Osteocyte (in vitro differentiated cells): ENCODE measurements at places on chromosomes 3 and 15.
A peak's percentile ranks its signal among the peaks of the same experiment; 100 is the strongest.

DNA sequence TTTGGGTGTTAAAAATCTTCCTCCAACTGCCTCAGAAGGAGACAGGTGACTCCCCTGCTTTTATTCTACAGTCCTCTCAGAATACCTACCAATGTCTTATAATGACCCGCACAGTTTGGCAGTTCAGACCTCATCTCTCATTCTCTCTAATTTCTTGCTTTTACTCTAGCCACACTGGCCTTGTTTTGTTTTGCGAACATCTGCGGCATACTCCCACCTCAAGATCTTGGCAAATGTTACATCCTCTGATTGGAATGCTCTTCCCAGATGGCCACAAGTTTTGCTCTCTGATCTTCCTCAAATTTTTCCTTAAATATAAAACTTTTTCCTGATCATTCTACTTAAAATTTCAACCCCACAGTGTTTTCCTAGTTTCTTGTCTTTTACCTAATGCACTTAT, 94.1 kb downstream of the PLSCR2 start:
- DNase-seq: no peak

DNA sequence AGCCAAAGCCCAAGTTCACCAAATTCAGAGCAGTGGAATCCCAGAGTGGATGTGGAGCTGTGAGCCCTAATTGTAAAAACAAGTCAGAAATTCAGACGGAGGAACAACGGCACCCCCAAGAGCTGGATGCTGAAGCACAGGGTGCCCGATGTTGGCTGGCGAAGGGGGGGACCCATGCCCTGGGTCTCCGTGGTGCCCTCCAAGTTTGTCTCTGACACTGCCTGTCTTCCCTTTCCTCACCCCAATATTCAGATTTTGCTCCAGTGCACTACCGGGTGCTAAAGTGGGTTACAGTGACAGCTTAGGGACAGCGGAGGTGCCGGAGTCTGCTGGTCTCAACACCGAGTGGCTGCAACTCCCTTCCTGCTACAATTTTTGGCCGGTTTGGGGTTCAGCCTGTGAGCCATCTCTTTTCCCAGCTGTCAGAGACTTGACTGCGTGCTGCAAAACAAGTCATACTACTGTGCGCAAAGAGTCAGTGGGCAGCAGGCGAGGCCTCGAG, 6.6 kb downstream of the GRIP2 start:
- no peak for DNase-seq

DNA sequence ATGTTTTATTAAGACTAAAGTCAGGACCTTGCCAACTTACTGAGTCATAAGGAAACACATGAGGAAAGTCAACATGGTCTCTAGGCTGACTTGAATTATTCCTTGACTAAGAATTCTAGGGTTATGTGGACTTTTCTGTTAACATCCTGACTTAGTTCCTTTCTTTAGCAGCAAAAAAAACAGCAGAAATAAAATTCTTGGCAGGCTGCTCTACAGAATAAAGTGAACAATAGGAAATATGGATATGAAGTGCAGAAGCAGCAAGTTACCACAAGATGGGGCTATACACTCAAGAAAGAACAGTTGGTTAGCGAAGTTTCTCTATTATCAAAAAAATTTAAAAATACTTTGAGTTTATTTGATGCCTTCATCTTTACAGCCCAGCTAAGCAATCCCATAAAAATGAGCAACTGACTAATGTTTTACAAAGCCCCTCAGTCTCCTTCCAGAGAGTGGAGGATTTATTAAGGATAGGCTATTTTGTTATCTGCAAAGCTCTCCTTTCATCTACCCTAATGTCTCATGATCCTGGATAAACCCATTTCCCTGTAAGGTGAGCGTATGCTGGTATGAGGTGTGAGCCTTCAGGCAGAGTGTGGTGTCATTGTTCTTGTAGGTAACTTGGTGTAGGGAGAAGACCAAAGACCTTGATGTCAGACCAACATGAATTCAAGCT, 23.1 kb upstream of the MCCC1 start:
- no peak for DNase-seq

DNA sequence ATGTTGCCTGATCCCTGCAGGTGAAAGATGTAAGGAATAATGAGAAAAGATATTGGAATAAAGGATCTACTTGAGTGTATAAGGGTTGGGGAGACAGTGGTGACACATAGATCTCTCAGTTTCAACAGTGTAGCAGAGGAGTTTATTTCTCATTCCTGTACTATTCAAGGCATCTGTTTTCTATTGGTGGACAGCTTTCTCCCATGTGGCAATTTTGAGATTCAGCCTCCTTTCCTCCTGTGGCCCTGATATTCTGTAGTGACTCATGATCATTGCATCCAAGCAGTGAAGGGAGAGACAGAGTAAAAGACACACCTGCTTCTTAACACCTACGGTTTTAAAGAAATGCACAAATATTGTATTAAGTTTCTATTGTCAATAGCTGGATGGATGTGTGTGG, 327.6 kb downstream of the GRM7 start:
- no peak for DNase-seq

- no peak for DNase-seq
Observed at GRCh38 chr3:132519914-132520313, 77.2 kb upstream of the ACKR4 start.

DNA sequence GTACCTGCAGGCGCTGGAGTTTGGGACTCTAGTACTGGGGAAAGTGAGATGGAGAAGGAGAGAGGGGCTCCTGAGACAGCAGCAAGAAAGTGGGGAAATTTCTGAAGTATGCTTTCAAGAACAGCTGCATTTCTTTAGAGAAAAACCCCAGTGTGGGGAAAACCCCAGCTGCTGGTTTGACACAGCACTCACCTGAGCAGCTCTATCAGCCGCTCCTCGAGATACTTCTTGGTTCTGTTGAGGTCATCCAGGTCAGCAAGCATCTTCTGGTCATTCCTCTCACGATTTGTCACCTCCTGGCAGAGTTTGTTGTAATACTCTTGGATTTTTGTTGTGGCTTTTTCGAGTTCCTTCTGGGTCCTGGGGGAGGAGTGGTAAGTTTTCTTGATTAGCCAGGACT, 18.8 kb downstream of the CXCR6 start:
- no peak for DNase-seq

- no peak for DNase-seq
Observed at GRCh38 chr3:160057331-160057730, 68.7 kb downstream of the IL12A start.

- DNase-seq: peak; percentile 93
Observed at GRCh38 chr15:20355256-20355868, 186.2 kb downstream of the GOLGA6L6 start.

- DNase-seq: no peak
Observed at GRCh38 chr15:67836477-67836876, 3.4 kb downstream of the RNU6-1 start.

- DNase-seq: no peak
Observed at GRCh38 chr15:46808834-46809233, 908.5 kb upstream of the SEMA6D start.

DNA sequence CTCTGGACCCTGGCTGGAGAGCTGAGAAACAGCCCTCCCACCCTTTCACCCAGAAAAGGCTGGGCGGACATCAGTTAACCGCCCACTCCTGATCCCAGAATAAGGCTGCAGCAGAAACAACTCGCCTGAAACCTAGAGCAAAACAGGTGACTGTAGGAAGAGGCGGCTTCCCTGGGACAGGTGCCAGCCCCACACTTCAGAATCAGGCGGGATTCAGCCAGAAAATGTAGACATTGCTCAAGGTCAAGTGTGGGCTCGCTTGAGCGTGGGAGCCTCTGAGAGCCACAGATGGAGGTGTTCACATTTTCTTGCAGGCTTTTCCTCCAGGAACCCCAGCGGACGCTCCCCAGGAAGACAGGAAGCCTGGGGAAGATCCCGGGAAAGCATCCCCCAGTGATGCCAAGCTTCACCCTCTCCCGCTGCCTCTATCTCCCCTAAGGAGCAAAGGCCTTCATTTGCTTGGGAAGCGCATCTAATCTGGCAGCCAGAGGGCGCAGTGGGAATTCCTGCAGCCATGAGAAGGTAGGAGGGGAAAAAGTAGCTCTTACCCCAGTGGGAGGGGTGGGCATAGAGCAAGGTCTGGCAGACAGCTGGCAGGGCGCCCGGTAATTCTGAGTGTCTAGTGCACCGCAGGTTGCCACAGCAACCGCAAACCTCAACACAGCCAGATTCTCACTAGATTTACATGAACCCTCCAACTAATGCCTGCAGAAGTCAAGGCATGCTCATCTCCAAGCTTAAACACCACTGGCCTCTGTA, 77.7 kb downstream of the OCA2 start:
- peak; percentile 92 for DNase-seq

DNA sequence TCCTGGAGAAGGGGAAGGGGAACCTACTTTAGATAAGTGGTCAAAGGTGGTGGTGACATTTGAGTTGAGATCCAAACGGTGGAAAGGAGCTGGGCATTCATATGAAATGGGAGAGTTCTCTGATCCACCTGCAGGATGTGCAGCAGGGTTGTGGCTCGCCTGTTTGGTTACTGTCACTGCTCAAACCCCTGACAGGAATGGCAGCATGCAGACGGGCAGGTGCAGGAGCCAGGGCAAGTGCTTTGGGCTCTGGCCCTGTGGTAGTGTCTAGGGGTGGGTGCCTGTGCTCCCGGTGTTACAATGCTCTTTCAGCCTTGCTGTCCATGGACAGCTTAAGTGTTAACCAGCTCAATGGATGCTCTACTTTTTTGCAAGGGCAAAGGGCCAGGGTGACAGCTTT, 18.5 kb downstream of the PAQR9 start:
- DNase-seq: no peak

GRCh38 chr3:114879059-114880031, 267.7 kb downstream of the ZBTB20 start:
- DNase-seq: no peak

- no peak for DNase-seq
Observed at GRCh38 chr15:38073178-38073946, 138.9 kb downstream of the TMCO5A start.

DNA sequence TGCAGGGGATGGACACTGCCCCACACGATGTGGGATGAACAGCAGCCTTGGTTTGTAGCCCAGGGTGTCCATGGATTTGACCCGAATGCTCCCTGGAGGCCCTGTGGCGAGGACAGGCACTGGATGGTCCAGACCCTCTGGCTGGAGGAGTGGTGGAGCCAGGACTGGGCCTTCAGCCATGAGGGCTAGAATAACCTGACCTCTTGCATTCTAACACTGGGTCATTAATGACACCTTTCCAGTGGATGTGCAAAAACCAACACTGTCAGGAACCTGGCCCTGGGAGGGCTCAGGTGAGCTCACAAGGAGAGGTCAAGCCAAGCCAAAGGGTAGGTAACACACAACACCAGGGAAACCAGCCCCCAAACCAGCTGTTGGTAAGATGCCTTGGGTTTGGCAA, 51.4 kb downstream of the OXNAD1 start:
- DNase-seq: no peak

- no peak for DNase-seq
Observed at GRCh38 chr3:111080413-111080812, 8.8 kb downstream of the NECTIN3 start.

GRCh38 chr3:11661827-11662226, 18.1 kb upstream of the VGLL4 start:
- no peak for DNase-seq

DNA sequence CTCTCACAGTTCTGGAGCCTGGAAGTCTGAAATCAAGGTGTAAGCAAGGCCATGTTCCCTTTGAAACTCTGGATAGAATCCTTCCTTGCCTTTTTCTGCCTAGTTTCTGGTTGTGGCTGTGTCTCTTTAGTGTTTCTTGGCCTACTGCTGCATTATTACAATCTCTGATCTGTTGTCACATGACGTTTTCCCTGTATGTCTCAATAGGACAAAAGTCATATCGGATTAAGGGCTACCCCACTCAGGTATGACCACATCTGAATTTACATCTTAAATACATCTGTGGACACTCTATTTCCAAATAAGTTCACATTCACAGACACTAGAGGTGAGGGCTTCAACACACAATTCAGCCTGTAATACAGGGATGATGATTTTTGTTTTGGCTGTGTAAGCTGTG, 13.3 kb downstream of the NECTIN3 start:
- no peak for DNase-seq

GRCh38 chr3:70871909-70872656, 559.6 kb upstream of the MDFIC2 start:
- no peak for DNase-seq

- DNase-seq: no peak
Observed at GRCh38 chr3:32843510-32844321, 25.9 kb downstream of the TRIM71 start.

DNA sequence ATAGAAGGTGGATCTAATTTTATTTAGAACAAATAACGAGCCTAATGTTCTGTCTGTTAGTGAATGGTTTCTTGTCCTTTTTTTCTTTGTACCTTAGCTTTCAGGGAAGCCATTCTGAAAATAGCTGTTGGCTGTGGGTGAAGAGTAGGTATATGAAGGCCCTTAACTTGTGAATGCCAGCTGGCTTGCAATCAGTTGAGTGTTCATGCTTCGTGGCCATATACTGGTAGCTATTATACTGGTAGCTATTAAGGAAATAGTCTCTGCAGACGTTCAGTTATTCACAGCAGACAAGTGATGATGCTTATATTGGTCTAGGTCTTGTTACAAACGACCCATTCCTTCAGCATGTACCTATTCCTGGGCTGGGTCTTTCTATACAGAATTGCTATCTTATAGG, 18.8 kb downstream of the TRIM71 start:
- DNase-seq: no peak

DNA sequence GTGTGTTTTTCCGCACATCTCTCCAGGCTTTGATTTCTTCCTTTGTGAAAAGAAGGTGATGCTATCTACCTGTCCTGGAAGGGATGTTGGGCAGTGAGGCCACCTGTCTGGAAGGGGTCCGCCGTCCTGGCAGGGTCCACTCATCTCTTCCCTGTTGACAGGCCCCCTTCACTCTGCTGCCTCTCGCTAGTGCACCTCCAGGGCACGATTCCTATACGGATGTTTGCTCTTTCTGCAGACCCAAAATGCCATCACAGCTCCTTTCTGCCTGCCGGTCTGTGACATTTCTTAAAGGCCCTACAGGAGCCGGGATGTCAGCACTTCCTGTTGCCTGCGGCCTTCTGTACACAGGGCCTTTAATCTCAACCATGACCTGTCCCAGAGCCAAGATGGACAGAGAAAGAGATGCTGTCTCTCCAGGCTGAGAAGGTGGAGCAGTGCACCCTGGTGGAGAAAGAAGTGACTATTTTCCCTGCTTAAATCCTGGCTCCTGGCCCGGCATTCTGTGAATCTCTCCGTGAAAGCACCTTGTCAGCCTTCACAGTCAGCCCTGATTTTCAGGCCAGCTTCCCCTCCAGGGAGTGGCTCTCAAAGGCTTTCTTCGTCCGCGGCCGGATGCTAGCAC, 7.4 kb downstream of the FAM3D start:
- DNase-seq: no peak

- no peak for DNase-seq
Observed at GRCh38 chr3:152241142-152242017, 27.3 kb upstream of the MBNL1 start.

- DNase-seq: no peak
Observed at GRCh38 chr3:72630327-72630968, 217.8 kb downstream of the SHQ1 start.
